Body of pancreas (tissue), 4 donors: ENCODE measurements at places on chromosomes 1 and 21.

DNA sequence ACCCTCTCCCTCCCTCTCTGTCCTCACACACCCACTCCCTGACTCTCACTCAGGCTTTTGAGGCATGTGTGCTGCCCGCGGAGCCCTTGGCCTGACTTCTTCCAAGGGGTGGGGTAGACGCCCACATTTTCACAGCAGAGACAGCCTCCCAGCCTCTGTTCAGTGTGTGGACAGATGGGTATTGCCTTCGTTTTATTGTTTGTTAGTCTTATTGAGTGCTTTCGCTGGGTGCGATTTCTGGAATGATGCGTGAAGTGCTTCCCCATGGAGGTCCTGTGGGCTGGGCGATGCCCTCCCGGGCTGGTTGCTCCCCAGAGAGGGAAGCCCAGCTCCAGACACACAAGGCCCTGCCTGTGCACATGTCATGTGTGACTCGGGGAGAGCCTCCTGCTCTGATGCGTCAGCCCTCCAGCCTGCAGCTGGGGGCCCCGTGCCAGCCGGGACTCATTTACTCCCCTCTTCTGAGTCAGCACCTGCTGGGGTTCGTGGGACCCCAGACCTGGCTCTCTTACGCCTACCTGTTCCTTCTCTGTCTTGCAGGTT lies 14.7 kb downstream of the PDXK start:
- DNase-seq = peak; percentile 48

DNA sequence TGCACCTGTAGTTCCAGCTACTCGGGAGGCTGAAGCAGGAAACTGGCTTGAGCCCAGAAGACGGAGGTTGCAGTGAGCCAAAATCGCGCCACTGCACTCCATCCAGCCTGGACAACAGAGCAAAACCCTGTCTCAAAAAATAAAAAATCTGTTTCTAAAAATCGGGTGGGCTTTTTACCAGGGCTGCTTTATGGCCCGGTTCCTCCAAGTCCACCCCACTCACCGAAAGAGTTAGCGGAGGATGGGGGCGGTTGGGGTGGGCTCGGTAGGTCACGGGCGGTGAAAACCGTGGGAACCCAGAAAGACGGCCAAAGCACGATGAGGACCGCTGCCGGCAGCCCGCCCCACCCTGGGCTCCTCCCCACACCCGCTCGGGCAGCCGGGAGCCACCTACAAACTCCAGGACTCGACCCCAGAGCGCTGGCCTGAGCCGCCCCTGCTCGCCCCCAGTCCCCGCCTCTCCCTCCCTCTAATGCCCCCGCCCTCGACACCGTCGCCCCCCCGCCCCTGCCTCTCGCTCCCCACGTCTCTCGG lies 846 bp upstream of the PER3 start:
- DNase-seq = peak; percentile 73

DNA sequence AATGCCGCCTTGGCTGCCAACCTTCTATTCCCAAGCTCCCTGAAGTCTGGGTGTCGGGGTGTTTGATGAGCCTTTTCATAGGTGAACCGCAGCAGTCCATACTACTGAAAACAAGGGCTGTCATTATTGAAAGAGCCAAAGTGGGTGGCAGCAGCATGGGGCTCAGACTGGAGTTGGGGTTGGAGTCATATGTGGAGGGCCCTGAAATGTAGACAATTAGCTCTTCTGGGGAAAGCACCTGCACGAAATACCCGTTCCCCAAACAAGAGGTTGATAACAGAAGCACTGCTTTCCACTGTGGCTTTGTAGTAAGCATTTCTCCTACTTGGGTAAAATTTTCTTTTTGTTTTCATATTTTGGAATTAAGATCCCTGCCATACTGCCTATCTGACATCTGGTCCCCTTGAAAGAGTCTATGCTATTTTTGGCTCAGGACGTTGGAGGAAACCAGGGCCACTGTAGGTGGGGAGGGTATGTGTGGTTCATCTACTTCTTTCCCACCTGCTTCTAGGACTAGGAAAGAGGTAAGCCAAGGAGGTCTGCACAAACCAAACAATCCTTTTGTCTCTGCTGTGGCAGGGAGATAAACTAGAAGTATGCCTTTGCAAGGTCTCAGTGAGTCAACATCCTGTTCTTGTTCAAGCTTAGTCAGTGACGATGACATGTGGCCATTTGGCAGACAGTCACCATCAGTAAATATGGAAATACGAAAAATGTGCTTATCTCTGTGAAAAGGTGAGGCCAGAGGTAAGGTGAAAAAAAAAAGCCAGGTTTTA lies 197.0 kb upstream of the UBE2U start:
- DNase-seq = peak; percentile 84

DNA sequence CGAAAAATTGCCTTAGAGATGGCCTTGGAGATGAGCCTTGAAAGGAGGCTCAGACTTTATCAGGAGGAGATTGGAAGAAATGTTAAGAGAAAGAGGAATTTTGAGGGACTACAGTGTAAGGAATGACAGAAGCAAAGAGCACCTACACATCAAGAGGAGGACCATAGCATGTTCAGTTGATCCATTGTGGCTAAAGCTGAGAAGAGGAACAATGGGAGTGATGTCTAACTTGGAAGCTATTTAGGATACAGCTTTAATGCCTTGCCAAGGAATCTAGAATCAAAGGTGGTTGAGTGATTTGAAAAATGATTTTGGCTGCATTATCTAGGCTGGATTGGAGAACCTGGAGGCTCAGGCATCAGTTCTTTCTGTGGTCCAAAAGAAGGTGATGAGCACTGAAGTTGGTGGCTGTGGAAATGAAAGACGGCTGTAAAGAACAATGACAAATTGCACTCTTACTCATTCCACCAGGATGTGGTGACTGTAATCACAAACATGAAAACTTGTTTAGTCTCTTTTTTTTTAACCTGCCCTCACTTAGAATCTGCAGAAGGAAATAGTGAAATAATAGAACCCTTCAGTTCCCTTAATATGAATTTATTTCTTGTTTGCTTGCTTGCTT lies 11.3 kb downstream of the FAM20B start:
- no peak for DNase-seq

DNA sequence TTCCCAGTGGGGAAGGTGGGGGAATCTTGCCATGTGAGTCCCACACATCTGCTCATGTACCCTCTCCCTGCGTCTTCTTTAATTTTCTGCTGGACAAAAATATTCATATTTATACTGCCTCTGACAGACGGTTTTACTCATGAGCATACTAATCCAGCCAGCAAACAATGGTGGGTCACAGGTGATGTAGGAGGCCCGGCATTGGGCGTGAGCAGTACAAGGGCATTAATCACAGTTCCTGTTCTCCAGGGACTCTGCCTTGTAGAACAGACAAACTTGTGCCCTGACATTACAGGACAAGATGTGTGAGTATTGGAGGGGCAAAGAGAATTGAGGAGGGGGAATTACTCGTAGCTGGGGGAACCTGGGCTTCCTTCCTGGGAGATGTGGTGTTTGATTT lies 25.0 kb downstream of the MTARC1 start:
- DNase-seq = no peak

DNA sequence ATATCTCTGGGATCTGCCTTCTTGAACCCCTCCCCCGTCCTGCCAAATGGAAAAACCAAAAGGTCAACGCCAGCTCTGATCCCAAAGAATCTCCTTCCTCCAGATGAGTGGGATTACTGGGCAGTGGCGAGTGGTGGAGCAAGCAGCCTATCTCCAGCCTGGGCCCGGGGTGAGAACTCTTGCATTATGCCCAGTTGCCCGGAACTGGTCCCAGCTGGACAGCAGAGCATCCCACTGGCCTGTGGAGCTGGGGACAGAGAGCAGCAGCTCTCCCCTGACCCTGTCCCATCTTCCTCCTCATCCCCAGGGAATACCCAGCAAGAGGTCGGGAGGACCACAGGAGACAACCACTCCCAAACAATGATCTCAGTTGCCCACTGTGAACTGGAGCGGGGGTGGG lies 130.5 kb downstream of the TMEM53 start:
- no peak for DNase-seq

- peak; percentile 37 for DNase-seq
Observed at GRCh38 chr1:10755970-10756521, 40.4 kb downstream of the CASZ1 start.
